ENCODE measurements at places on chromosomes 11 and 22. TPM values are rescaled to one million over a fixed set of nuclear protein-coding genes. Genes with fewer than 3 reads are reported as not detected.

Gene PRAME
- not detected for total RNA-seq

DNA sequence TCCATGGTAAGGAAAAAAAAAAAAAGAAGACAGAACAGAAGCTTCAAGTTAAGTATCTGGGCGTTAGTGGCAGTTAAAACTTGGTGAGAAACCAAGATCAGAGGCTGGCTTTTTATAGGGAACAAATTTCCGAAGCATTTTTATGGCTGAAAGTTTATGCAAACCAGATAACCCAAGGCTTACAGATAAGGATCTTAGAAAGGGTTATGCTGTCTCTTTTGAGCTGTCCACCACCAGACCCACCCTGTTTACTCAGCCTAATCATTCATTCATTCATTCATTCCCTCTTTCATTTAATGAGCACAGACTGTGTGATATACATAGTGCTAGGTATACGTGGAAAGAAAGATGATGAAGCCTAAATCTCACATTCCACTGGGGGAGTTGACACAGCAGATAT lies 89.5 kb downstream of the ME3 start:
- no peak for DNase-seq
- no peaks in the 10 kb centered on the region for H3K4me1 ChIP-seq
- H3K4me3 ChIP-seq: no peak overlapping the region

- H3K4me3 ChIP-seq: no peak overlapping the region
- H3K27me3 ChIP-seq: no peaks in the 10 kb centered on the region
- peaks cover 8% of the 10 kb centered on the region for H3K36me3 ChIP-seq
- H3K27ac ChIP-seq: peak overlapping the region; percentile 81
- peaks cover 38% of the 10 kb centered on the region for H3K4me1 ChIP-seq
Observed at GRCh38 chr11:65503368-65503948, 4.6 kb downstream of the MALAT1 start.

GRCh38 chr11:16986434-16987204 lies 27.6 kb downstream of the PLEKHA7 start:
- no peak overlapping the region for H3K4me3 ChIP-seq
- H3K4me1 ChIP-seq: peaks cover 35% of the 10 kb centered on the region
- H3K27ac ChIP-seq: no peak overlapping the region
- DNase-seq: peak; percentile 84
